ENCODE measurements at places on chromosomes 2 and 18.

DNA sequence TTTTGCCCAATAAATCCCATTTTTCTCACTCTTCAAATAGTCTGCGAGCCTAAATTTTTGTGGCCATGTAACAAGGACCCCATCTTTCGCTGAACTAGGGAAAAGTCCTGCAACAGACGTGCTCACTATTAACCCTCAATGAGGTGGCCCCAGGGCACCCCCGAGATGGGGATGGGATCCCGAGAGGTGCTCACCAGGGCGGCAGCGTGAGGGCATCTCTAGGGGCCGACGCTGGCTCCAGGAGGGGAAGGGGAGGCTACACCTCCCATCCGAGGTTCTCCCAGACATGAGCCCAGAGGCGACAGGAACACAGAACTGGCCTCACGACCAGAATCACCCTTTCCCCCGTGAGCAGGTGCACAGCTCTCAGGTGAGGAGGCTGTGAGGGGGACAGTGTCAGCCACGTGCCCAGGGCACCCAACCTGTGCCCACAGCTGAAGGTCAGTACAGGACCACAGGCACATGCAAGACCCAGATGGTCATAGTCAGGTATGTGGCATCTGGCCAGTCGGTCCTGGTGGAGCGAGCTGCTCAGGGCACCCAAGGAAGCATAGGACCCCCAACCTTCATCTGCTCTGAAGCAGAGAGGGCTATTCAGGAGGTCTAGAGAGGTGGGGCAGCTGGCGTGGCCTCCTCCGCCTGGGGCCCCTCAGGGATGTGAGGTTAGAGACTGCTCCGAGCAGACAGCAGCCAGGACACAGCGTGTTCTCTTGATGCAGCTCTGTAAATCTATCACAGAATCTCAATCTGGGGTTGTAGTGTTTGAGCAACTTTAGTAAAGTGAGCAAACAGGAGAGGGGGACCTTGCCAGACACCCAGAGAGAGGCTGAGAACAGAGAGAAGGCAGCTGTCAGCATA, 62.8 kb downstream of the PXDN start:
- DNase-seq = no peak

- no peak for DNase-seq
Observed at GRCh38 chr2:98891591-98891990, 44.4 kb downstream of the CRACDL start.

GRCh38 chr2:40584432-40584831, 132.5 kb upstream of the SLC8A1 start:
- no peak for DNase-seq

GRCh38 chr2:231960810-231961348, 634 bp upstream of the DIS3L2 start:
- no peak for DNase-seq

DNA sequence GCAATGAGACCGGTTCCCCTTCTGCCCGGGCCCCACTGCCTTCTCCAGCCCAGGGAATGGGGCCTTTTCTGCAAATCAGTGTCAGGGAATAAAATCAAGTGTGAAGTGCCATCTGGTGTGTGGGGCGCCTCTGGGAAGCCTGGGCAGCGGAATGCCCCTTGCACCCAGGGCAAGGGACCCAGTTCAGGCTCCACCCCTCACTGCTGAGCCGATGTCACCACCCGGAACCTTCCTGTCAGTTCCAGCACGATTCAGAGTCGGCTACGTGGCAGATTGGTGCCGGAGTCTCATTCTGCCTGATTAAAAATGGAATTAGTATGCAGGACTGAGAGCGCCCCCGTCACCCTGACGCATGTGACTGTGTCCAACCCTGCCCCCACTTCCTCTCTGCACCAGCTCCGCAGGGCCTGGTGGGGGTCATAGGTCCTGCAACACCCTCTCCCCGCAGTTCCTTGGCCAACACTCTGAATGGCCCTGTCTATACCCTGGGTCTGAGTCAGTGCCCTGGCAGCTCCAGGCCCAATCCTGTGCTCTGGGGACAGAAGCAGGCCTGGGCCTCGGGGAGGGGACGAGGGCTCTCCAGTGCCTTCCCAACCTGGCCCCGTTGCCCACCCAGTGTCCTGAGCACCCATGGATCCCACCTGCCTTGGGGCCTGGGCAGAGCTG, 8.2 kb upstream of the ALPI start:
- DNase-seq = no peak

GRCh38 chr2:172456002-172456401, 28.6 kb downstream of the ITGA6 start:
- DNase-seq = no peak

- no peak for DNase-seq
Observed at GRCh38 chr2:102796337-102796736, 34.5 kb downstream of the TMEM182 start.

DNA sequence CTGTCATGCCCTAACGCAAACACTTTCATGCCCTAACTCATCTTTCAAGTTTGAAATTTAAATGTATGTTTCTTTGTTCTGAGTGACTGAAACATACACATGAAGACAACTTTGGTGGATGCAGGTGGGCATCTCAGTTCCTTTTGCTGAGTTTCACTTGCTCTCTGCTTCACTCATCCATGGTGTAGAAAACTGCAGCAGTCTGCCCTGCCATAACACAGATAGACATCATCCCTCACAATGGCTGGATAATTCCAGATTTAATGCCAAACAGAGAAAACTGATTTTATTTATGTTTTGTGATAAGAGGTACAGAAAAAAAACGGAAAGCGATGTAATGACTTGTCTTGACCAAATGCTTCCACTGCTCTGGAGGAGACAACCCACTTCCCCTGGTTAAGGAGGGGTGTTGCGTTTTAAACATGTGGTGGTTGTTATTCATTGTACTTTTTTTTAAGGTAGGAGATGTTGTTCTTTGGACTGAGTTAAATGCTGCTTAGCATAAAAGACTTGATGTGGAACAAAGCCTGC, 70.4 kb downstream of the RHBDD1 start:
- DNase-seq = no peak

DNA sequence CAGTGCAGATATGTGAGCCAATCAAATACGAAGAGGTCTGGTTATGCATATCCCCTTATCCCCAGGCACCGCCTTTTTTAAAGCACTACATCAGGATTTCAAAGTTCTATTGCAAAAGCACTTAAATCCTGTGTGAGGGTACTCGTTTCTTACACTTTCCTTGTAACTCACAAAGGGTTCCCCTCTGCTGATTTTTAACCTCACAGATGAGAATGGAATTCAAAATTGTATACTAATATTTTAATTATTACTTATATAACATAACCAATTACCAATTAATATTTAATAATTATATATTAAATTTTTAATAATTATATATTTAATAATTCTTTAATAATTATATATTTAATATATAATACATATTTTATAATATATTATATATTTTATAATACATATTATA, 126.2 kb upstream of the MAPRE2 start:
- DNase-seq = no peak

DNA sequence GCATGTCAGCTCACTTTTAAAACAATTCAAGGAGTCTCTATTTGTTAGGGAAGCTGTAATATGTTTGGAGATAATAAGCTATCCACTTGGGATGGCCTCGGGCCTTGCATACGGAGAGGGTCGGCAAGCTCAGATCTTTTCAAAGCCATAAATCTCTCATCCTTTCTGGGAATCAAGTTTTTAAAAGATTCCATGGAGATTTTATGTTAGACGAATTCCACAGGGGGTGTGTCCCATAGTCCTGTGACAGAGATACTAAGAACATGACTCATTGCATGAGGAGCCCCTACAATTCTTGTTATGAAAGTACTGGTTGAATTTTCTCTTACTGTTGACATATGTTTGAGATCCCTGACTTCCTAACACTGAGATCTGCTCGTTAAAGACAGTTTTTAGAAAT, 108.7 kb downstream of the FEZ2 start:
- DNase-seq = no peak

- no peak for DNase-seq
Observed at GRCh38 chr2:9560628-9561027, 5.0 kb upstream of the ADAM17 start.

GRCh38 chr2:80858965-80859364, 554.4 kb upstream of the LRRTM1 start:
- DNase-seq = no peak

DNA sequence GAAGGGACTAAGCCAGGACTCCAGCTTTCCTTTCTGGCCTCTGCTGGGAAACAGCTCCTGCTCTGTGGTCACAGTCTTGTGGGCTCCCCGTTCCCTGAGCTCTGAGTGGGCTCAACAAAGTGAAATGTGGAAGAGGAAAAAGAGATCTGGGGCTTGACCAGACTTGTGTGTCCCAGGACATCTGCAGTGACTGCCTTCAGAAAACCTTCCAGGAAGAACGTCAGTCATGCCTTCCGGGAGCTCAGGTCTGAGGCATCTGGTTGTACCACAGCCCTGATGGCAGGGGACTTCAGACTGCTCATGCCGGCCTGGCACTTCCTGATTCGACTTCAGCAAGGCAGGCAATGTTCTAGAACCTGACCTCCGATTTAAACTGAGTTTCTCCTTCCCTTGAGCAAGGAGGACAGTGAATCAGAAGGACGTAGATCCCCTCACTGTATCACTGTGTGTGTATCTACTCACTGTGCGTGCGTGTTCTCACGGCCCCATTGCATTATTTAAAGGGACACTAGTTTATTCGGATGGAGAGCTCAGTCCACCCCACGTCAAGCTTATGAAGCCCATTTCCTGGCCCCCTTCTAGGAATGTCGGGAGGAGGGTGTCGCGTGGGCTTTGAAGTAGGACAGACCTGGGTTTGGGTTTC, 548 bp upstream of the FBLN7 start:
- no peak for DNase-seq

DNA sequence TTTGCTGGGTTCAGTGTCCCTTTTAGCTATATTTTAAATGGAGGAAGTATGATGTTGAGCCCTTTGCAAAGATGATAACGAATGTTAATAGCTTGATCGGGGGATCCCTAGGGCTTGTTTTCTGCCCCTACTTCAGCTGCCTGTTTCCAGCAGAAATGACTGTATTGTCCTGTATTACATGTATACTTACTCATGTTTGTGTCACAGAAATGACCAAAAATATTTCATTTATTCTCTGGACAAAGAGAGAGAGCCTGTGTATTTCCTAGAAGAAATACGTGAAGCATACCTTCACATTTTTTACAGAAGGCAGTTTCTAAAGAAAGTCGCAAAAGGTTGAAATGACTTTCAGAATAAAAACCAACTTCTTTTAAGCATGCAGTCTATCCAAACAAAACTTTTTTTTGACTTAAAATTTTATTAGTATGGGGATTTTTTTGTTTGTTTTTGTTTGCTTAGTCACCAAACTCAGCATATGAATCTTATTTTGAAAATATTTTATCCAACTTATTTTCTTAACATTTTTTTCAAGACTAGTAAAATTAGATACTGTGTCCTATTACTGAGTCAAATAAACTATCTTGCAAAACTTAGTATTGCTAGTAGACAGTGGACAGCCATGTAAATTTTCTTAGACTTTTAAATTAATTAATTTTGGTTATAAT, 68.9 kb downstream of the PTRHD1 start:
- DNase-seq = no peak

DNA sequence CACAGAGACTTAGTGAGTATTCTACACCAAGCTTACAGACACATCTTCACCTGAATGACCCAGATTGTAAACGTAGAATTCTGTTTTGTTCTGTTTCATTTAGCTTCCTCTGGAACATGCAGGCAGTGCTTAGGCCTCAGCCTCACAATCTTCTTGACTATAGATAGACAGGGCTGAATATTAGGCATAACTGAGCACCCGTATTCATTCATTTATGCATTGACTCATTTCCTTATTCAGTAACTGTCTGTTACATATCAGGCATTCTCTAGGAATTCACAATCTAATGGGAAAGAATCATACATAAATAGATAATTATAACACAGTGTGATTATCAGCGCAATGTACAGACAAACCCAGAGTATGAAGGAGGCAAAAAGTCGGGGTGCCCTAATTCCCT, 124.9 kb upstream of the ETAA1 start:
- DNase-seq = no peak

DNA sequence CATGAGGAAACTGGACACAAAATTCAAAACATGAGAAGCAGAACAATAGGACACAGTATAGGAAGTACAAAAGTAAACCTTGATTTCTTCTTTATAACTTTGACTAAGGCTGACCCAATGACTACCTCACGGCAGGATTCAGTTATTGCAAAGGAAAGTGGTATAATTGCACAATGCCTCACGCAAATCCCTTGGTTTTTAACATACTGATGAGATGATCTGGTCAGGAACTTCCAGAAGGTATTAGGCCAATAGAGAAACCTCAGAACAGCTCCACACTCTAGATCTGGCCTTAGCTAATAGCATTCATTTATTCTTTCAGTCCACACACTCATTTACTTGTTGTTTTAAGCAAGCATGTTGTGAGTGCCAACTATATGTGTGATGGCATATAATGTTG, 1526.9 kb upstream of the ACVR2A start:
- DNase-seq = no peak

DNA sequence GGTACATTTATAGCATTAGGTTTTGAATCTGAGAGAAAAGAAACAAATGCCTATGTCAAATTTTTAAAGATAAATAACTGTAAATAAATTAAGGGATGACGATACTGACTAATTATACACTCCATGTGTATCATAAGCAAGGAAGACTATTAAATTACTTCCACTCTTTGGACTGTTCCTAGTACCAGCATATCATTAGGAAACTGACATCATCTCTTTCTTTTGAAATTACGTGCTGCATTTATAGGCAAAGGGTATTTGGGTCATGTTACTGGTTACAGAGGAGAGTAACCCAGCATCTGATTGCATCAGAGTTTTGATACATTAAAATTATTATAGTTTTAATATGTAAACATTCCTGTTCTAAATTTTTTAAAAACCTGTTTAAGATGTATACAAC, 309.7 kb downstream of the XIRP2 start:
- DNase-seq = no peak

GRCh38 chr2:129806317-129806716, 173.1 kb upstream of the RAB6C start:
- no peak for DNase-seq

GRCh38 chr2:72136933-72137497, 10.6 kb downstream of the CYP26B1 start:
- no peak for DNase-seq

GRCh38 chr2:147197754-147198483, 646.9 kb upstream of the ACVR2A start:
- no peak for DNase-seq

DNA sequence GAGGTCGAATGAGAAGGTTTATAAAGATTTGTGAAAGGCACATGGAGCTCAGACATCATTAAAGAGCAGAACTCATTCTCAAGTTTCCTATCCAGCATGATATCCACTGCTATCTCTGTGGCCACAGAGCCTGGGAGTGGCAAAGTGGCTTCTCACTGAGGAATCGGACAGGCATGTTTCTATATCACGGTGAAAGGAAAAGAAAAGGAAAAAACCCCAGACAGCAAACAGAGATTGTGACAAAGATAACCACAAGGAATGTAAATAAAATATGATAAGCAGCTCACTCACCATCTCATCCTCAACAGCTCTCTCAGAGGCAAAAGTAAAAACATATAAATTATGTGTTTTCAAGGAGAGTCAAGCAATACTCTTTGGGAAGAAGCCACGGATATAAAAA, 2.5 kb downstream of the PID1 start:
- DNase-seq = no peak

- no peak for DNase-seq
Observed at GRCh38 chr2:180938451-180938850, 42.0 kb upstream of the UBE2E3 start.

- no peak for DNase-seq
Observed at GRCh38 chr2:200689115-200689514, 103.3 kb downstream of the AOX1 start.
